ENCODE measurements at places on chromosomes 6 and 20. TPM values are rescaled to one million over a fixed set of nuclear protein-coding genes. Genes with fewer than 3 reads are reported as not detected.
A peak's percentile ranks its signal among the peaks of the same experiment; 100 is the strongest.

The FAM83D gene
- total RNA-seq = 1.7 TPM

The RAET1L gene
- not detected for total RNA-seq

DNA sequence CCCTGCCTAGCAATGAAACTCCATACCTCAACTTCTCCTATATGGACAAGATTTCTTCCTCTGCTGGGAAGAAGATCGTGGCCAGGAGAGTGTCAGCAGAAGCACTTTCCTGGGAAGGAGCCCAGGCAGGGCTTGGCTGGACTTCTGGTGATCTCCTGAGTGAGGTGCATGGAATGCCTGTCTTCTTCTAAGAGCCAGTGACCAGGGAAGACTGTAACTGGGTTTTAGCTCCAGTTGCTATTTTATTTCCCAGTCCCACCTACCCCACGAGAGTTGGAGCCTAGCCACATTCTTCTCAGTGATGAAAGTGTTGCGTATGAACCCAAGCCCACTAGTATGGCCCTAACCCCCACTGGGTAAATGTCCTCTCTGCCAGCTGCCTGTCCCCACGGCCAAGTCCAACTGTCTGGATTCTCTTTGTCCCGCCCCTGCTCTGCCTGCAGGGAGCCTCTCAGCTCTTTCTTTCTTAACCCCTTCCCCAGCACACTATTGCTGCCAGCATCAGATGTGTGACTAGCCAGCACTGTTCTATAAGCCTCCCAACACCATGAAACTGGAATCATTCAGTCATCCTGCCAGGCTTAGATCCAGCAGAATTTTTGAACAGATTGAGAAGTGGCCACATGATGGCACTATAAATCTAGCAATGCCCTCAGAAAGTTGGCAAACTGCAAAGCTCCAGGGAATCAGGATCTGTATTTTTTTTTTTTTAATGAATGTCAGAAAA, 69.8 kb upstream of the FAM184A start:
- no peak overlapping the region for H3K4me3 ChIP-seq
- peak; percentile 15 for DNase-seq
- no peaks in the 10 kb centered on the region for H3K36me3 ChIP-seq

DNA sequence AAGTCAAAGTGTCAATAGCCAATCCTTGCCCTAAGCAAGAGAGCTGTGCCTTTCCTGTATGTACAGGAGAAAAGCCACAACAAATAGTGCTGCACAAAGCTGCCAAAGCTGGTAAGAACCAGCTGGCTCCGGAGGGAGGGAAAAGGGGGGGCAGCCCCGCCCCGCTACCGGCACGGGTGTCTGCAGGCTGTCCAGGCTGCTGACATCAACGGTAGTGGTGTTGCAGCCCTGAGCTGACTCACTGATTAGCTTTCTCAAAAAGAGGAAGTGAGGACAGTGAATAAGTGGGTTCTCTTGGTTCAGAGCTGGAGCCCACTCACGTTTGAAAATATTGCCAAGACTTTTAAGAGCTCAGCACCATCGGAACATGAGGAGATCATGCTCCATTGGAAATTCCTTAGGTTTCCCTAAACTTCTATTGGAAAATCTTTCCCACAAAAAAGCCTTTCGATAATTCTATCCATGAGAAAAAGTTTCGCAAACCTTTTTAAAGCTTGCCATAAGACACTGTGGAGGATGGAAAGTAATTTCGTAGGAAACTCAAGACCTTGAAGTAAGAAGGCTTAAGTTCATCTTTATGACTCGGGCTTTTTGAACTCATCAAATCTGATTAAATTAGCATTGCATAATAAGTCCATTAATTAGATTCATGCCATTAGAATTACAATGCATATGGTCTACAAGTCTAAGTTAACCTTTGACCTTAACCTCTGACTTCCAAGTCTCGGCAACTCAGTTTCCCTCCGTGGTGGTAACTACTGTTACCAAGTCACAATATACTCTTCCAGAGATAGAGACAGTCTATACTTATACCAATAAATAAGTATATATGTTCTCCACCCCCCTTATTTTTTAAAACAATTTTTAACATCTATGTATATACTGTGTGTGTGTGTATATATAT, 67.0 kb downstream of the TNFRSF21 start:
- H3K4me1 ChIP-seq = peaks cover 34% of the 10 kb centered on the region
- no peak overlapping the region for H3K4me3 ChIP-seq
- peak; percentile 83 for DNase-seq
- H3K27ac ChIP-seq = no peak overlapping the region
- no peaks in the 10 kb centered on the region for H3K27me3 ChIP-seq

DNA sequence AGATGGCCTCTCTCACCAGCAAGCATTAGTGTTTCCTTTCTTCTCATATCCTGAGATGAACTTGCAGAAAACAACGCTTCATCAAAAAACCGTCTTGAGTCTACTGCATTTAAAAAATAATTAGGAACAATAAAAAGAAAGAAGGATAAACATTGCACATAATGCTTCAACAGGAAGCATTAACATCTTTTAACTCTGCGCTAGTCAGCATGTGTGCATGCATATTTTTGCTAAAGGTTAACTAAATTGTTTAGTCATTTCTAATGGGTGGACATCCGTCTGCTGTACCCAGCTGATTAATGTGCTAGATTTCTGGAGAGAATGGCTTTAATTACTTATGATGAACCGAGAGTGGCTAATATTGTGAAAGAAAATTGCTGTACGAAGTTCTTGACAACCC, 349.3 kb downstream of the SOX4 start:
- no peaks in the 10 kb centered on the region for H3K4me1 ChIP-seq
- no peak for DNase-seq
- no peaks in the 10 kb centered on the region for H3K27me3 ChIP-seq
- no peaks in the 10 kb centered on the region for H3K36me3 ChIP-seq
